ENCODE measurements at places on chromosomes 7 and 10.

- DNase-seq = no peak
Observed at GRCh38 chr7:33298848-33299247, 169.5 kb downstream of the BBS9 start.

DNA sequence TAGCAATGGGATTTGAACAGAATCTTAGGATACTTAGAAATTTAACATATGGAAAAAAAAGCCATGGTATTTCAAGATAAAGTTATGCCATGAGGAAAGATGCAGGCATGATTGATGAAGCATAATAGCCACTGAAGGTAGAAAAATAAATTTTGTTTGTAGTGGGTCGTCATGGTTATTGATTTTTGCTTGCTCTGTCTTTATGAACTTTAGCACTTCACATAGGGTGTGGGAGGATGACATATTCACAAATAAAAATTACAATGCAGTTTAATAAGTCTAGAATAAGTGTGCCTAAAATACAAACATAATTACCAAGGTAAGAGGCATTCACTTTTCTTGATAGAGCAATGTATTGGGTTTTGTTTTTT lies 129.1 kb upstream of the SEMA3E start:
- no peak for DNase-seq

- DNase-seq = no peak
Observed at GRCh38 chr7:134368851-134369544, 52.3 kb upstream of the SLC35B4 start.

DNA sequence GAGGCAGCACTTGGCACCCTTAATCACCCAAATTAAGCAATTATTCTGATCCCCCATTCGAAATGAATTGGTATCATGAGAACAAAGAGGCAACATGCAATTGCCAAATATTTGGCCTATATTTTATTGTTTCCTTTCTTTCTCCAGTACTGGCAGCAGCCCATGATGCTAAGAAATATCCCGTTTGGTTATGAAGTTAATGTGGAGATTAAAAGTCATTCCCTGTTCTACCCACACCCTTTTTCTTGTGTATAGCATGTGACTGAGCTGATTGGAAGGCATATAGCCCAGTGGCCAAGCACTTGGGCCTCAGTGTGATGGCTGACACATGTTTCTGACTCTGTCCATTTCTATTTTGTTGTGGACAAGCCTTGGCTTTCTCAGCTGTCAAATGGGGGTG lies 692.3 kb upstream of the GALNT17 start:
- DNase-seq = no peak

GRCh38 chr7:155395176-155395797 lies 62.6 kb upstream of the EN2 start:
- DNase-seq = no peak

DNA sequence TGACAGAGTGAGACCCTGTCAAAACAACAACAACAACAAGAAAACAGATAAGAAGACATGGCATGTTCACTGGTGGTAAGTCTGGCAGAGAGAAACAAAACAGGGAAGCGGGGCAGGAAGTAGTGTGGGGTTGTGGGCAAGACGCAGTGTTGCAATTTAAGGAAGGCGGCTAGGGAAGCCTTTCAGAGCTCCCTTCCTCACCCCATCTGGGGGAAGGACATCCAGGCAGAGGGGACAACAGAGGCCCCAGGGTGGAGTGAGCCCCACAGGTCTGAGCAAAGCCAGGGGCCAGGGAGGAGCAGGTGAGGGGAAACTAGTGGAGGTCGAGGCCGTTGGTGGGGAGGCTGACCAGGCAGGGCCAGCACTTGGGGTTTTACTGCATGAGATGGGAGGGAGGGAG lies 16.8 kb downstream of the LAT2 start:
- DNase-seq = no peak

DNA sequence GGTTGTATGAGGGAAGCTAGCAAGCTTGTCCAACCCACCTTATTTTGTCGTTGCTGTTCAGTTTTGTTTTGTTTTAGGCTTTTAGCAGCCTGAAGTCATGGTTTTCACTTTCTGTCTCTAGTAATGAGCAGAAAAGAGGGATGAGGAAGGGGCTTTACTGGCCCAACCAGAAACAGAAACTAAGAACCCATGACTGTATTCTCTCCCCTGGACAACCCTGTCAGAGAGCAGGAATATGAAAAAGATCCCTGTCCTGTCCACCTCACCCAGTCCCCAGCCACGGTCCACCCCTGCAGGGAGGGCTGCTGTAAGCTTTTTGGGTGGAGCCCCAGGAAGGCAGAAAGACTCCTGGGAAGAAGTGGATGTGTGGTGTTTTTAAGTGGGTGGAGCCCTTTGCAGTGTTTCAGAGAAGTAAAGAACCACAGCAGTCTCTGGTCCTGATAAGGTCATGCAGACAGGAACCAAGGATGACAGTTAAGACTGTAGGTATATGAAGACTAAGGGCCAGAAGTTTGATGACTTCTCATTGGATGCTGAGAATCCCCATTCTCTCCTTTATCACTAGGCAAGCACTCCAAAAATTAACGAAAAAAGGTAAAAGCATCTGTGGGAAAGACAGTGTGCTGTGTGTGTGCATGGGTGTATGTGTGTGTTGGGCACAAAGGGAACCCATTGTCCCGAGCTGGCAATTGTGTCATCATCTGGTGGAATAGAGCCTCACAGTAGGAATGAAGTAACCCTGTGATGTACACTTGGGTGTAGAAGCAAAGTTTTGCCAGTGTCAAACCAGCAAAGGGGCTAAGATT lies 13.8 kb downstream of the MRPL32 start:
- DNase-seq = no peak

GRCh38 chr10:16186564-16186963 lies 250.2 kb upstream of the PTER start:
- no peak for DNase-seq

GRCh38 chr10:5502061-5502521 lies 2.7 kb upstream of the CALML5 start:
- no peak for DNase-seq

- peak; percentile 14 for DNase-seq
Observed at GRCh38 chr7:98133181-98133580, 26.5 kb downstream of the LMTK2 start.

GRCh38 chr7:6542368-6542767 lies 8.9 kb downstream of the GRID2IP start:
- no peak for DNase-seq

- no peak for DNase-seq
Observed at GRCh38 chr7:91289633-91290254, 25.5 kb downstream of the FZD1 start.

- no peak for DNase-seq
Observed at GRCh38 chr7:25839084-25839769, 312.8 kb upstream of the NFE2L3 start.

GRCh38 chr7:45944058-45944457 lies 23.0 kb upstream of the IGFBP3 start:
- DNase-seq = no peak

GRCh38 chr10:57864765-57865680 lies 402.7 kb downstream of the IPMK start:
- no peak for DNase-seq

DNA sequence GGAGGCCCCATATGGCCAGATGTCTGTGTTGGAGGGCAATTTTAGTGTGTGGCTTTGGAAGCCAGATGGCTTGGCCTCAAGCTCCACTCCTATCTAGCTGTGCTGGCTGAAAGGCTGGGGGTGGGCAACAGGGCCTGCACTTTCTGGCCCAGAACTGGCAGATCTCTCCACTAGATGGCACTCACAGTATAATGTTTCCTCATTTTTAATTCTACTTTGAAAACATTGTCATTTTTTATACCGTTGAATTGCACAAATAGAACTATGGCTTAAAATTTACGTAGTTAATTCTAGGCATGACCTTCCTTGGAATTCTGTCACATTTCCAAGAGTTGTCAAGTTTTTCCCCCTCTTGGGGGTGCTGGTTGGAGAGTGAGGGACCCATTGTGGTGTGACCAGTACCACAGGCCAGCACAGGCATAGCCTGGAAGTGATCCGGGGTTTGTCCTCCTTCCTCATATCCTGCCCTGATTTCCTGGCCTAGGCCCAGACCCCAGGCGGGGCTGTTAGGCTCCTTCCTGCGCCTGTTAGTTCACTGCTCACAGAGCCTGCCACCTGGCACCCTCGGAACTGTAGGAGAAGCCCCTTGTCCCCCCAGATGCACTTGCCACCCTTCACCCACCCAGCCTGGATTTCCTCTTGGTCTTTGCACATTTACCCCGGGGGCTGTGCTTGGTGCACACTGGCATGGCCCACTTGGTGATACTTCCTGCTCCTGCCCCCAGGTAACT lies 52.8 kb downstream of the ARHGAP22 start:
- DNase-seq = peak; percentile 15

GRCh38 chr7:1503390-1503789 lies 799 bp downstream of the INTS1 start:
- no peak for DNase-seq

DNA sequence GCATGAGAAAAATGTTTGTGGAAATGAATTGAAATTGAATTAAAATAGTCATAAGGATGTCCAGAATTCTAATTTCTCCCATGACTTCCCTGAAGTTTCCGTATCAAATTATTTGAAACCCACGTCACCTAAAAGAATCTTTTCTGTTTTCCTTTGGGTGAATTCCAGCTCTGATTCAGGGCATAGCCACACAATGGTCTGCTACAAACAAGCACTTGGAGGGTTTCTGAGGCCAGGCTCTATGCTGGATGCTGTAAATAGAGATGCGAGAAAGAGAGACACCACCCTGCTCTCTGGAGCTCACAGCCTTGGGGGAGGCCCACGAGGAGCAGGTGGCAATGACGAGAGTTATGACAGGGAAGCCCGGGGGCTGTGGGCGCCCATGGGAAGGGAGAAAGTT lies 33.6 kb downstream of the GHRHR start:
- no peak for DNase-seq

- no peak for DNase-seq
Observed at GRCh38 chr10:21758696-21759095, 224.7 kb downstream of the MLLT10 start.

DNA sequence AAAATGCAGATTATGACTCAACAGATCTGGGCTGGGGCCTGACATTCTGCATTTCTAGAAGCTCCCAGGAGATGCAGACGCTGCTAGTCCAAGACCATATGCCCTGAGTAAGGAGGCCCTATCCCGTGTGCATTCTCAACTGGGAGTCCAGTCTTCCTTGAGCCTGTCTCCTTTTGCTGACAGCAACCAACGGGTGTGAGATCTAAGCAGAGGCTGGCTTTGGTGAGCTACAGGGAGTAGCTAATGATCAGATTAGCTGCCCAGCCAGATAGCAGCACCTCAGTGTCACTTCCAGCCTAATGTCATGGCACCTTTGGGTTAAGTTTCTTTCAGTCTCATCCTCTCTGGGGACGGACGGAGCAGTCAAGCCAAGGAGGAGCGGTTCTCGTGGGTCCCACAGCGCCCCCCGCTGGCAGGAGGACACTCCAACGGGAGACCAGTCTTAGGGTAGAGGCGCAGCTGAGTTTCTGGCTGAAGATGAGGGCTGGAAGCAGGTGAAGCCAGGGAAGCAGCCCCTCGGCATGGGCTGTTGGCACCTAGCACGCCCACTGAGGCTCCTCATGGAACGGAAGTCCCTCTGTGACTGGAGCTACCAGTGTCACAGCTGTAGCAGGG lies 154.0 kb downstream of the CCDC3 start:
- DNase-seq = peak; percentile 44

GRCh38 chr10:97361537-97361901 lies 27.0 kb upstream of the FRAT2 start:
- DNase-seq = no peak

DNA sequence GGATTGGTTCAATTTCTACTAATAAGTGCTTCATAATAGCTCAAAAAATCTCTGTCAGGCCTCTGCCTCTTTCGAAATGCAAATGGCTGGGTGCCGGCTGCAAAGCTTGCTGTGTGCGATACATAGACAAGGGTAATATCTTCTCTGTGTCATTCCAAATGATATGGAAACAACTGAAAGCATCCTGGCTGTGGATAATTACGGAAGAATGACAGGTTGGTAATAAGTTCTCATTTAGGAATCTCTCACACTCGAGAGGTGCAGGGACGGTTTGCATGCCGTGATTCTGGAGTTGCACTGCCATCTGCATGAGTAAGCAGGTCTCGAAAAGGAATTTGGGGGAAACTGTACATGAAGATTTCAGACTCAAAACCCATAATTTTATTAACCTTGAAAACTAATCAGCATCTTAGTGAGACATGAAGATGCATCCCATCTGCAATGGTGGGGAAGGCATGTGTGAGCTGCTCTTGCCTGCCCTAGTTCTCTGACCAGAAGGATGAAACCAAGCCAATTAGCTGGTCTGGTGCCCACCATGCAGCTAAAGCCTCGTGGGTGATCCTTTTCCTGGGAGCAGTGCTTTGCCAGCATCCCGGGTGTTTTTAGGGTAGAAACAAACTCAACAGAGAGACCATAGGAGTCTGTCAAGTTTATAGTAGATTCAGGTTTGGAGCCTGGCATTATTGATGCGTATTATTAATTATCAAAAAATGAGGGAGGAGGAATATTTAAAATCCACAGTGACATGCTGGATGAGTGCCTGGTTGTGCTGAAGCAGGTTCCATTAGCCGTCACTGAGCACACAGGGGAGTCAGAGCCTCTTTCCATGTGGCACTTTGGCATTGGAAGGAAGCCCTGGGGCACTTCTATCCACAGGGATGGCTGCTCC lies 503.6 kb upstream of the MGMT start:
- DNase-seq = no peak

GRCh38 chr10:62637249-62638061 lies 167.1 kb upstream of the ADO start:
- peak; percentile 70 for DNase-seq

- no peak for DNase-seq
Observed at GRCh38 chr7:118563311-118563710, 338.8 kb downstream of the ANKRD7 start.

DNA sequence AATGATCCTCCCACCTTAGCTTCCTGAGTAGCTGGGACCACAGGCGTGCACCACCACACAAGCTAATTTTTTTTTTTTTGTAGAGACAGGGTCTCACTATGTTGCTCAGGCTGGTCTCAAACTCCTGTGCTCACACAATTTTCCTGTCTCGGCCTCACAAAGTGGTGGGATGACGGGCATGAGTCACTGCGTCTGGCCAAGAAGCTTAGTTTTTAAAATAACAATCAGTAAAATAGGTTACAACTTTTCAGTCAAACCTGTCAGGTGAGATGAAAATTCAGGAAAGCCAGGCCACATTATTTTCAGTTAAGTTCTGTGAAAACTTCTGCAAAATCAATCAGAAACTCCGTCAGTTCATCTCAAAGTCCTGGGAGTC lies 55.4 kb downstream of the FAM241B start:
- no peak for DNase-seq

DNA sequence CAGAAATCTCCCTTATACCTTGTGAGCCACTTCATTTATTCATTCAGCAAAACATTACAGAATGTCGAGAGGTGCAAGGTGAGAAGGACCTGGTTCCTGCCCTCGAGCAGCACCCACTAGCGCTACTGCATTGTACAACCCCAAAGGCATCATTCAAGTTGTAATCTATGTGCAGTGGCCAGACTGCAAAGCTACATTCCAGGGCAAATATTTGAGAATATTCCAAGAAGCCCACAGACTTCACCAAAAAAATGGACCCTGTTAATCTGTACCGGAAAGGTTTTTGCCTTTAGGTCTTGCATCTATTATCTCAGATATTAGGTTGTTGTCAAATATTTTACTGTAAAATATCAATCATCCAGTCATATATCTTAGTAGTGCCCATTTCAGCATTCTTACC lies 295.4 kb upstream of the FZD1 start:
- no peak for DNase-seq
